Activated CD8-positive, alpha-beta memory T cell treated with anti-CD3 and anti-CD28 coated beads, Interleukin-2, amount 50 U/mL, for 4 hours (primary cell): ENCODE measurements at places on chromosomes 12 and 14.

- peak; percentile 10 for DNase-seq
Measured at GRCh38 chr14:104263675-104264358, 125.4 kb downstream of the KIF26A start.

- no peak for DNase-seq
Measured at GRCh38 chr12:45477526-45477925, 252.0 kb upstream of the ARID2 start.

DNA sequence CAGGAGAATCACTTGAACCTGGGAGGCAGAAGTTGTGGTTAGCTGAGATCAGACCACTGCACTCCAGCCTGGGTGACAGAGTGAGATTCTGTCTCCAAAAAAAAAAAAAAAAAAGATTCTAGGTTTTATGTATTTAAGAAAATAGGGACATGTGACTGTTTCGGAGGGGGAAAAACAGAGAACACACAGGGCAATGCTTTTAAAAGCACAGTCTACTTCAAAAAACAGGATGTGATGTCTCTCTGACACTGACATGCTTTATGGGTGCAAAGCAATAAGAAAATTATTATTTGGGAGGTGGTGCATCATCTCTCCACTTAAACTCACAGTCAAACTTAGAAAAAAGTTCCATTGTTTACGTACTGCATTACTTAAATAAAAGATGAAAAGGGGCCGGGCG, 28.7 kb downstream of the CLIP1 start:
- no peak for DNase-seq

GRCh38 chr12:77521508-77522115, 309.1 kb upstream of the NAV3 start:
- no peak for DNase-seq

DNA sequence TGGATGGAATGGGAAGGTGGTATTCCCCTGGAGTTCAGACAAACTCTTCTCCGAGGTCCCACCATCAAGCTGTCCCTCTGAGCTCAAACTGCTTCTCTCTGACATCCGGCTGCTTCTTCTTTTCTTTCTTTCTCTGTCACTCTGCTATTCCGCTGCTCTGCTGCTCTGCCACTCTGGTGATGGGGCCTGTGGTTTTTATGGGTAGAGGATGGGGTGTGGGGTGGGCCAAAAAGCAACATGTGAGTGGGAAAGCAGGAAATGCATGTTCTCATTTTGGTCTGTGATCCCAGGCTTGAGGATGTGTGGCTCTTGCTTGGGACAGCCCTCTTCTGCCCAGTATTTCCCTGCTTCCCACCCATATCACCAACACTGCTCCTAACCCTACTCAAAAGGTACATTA, 30.6 kb downstream of the CLECL1 start:
- DNase-seq, result peak; percentile 46
